ENCODE measurements at places on chromosomes 3 and 15.

- DNase-seq, result peak; percentile 2
These were observed 77.1 kb downstream of the WDR76 start for GRCh38 chr15:43903864-43904290.

DNA sequence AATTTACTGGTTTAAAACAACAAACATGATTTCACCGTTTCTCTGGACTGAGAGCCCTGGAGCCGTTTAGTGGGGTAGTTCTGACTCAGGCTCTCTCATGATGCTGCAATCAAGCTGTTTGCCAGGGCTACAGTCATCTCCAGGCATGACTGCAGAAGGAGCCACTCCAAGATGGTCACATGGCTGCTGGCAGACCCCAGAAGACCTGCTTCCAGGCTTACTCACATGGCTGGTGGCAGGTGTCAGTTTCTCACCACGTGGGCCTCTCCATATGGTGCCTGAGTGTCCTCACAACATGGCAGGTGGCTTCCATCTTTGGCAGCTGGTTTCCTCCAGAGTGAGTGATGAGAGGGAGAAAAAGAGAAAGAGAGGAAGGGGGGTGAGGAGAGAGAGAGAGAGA lies 378.3 kb upstream of the RGMA start:
- no peak for DNase-seq

DNA sequence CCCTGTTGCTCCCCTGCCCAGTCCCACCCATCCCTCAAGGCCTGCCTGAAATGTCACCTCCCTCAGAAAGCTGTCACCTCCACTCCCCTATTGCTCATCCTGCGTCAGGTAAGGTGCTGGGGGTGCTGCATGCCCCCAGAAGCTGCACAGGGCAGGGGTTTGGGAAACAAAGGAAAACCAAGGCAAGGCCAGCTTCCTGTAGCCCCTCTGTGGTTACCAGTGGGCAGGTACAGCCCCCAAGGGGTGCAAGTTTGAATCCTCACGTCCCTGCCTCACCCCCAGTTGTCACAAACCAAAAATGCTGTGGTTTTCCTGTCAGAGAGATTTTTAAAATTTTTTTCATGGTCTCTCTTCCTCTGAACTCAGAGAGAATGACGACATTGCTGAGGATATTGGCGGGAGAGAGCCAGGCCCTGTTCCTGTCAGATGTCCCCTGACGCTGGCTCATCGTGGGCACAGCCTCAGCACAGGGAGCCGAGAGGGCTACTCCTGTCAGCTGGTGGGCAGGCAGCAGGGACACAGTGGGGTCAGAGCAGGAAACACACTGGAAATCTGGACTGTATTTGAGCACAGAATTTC lies 27.0 kb downstream of the PSTPIP1 start:
- DNase-seq, result no peak

GRCh38 chr15:59388670-59389069 lies 16.0 kb upstream of the MYO1E start:
- DNase-seq, result no peak

- DNase-seq, result no peak
These were observed 7.6 kb downstream of the ZNF639 start for GRCh38 chr3:179330438-179330837.

GRCh38 chr3:160006282-160007163 lies 17.9 kb downstream of the IL12A start:
- no peak for DNase-seq

DNA sequence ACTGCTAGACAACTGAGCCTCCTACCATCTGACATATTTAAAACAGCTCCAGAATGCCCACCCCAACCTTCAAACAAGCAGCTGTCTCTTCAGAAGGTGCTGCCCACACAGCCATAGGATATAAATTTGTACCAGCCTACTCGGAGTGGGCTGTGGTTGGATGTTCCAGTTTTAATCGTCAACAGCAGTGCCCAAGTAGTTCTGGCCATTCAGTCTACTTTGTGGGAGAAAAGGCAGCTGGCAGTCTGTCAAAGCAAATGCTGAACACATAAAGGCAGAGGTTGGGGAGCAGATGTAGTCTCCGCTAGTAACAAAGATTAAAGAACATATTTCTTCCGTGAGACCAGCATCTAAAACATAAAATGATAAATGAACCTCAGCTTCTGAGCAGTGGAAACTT lies 15.9 kb upstream of the ERC2 start:
- DNase-seq, result no peak

DNA sequence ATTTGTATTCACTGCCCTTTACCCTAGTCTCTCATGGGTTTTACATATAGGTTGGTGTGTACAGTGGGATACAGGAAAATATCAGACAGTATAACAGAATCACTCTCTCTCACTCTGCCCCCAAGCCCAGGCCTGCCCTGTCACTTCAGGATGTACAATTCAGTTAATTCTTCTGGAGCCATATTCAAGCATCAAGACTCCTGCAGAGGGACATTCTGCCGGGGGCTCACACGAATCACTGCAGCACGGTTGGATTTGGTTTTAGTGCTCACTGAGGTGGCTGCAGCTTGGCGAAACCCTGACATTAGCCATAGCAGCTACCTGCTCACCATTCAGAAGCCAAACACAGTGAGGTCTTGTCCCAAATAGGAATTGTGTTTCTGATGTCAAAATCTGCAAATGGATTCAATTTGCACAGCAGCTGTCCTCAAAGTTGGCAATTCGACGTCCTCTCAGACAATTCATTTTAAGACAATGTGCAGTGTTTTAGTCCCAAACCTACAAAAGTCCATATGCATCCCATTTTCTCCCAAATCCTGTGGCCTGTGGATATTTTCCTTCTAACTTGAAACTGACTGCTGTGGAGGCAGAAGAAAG lies 82.9 kb downstream of the CHSY1 start:
- DNase-seq, result no peak

DNA sequence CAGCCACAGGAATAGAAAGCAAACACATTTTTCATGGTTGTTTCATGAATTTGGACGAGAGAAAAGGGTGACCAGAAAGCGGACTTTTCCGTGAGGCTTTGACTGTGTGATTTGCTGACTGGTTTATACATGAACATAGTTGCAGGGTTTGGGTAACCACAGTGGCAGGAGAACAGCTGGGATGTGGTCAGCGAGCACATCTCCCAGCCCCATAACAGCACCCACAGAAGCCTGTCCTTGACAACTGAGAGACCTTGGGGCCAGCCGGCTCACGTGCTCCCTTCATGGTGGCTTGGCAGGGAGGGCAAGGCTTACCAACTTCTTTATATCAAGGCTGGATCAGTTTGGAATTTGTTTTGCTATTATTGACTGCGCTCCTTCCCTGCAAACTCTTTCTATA lies 13.2 kb upstream of the RGMA start:
- no peak for DNase-seq

GRCh38 chr3:165347526-165347925 lies 151.3 kb upstream of the SLITRK3 start:
- DNase-seq, result no peak

Measured in stimulated activated CD4-positive, alpha-beta T cell treated with anti-CD3 and anti-CD28 coated beads, TNF-alpha, amount 100 ng/mL, for 1 hour (primary cell).